ENCODE measurements at places on chromosomes 16 and 17.
A peak's percentile ranks its signal among the peaks of the same experiment; 100 is the strongest.

- DNase-seq: no peak
Observed at GRCh38 chr17:17161121-17161520, 45.0 kb downstream of the PLD6 start.

DNA sequence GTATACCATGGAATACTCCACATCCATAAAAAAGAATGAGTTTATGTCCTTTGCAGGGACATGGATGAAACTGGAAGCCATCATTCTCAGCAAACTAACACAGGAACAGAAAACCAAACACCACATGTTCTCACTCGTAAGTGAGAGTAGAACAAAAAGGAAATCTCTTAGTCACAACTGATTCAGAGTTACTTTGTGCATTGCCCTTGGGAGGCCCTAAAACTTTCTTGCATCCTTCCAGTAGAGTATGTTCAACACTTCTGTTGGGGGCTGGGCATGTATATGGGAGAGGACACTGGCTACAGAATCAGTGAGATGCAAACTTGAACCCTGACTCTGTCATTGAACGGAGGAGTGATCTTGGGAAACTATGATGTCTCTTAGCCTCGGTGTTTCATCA, 147.4 kb upstream of the IRX5 start:
- no peak for DNase-seq

DNA sequence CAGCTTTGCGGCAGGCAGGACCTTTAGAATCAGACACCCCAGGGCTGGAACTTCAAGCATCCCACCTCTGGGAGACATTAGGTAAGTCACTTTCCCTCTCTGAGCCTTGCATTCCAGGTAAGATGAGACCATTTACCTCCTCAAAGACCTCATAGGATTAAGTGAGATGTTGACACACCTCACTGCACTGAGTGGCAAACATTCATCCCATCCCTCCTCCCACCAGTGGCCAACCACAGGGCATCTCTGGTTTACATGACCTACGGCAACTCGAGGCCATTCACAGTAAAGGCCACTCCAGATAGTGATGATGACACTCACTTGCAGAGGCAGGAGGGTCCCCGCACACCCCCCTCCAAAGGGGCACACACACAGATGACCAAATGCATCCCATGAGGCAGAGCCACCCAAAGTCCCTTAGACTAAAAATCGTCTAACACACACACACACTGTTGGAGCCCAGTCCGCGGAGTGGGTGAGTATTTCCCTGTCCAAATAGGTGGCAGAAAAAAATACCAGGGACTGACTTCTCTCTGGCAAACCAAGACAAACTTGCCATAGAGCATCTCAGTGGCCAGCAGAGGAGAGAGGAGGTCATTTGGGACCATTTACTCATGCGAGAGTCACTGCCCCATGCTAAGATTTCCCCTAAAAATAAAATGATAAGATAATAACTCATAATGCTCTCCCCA, 454.9 kb downstream of the SOX9 start:
- DNase-seq: no peak

GRCh38 chr17:77083531-77083930, 57.2 kb upstream of the SEC14L1 start:
- no peak for DNase-seq

- no peak for DNase-seq
Observed at GRCh38 chr17:14942526-14943190, 322.5 kb downstream of the PMP22 start.

DNA sequence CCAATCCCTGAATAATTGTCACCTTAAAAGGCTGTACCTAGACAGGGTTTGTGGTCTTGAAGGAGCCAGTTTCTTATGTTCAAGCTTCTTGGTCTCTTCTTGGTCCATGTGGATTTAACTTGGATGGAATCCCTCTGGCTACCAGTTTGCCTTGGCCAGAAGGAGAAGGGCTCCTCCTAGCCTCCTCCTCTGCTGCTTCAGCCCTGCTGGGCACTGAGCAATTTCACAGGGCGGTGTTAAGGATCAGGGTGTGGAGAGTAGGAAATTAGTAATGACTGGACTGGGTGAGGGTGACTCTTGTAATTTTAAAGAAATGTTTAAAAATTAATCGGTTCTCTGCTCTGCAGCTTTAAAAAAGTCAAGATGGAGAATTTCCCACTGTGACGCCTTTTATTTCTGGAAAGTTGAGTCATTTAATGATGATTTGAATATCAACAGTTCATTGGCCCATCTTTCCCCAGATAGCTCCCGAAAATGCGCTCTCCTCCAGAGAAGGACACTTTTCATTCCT, 96.4 kb downstream of the MSI2 start:
- DNase-seq: no peak

DNA sequence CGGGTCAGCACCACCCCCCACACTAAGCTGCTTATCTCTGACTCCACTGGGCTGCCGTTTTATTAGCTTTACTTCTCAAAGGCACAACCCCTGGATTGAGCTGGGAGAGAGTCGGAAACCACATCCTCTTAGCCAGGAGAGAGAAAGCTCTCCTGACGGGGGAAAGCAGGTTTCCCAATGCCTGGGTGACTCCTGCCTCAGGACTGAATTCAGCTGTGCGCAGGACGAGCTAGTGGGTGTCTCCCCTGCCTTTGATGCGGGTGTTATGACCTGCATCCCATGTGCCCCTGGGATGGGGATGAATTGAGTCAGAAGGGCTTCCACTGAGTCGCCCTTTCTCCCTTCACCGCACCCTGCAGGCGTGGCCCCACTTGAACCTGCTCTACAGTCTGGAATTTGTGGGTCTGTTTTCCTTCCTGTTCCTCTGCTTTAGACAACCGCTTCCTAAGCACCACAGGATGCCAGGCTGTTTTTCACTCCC, 819.2 kb upstream of the EEF2KMT start:
- no peak for DNase-seq

GRCh38 chr17:7647018-7647417, 3.7 kb upstream of the ATP1B2 start:
- DNase-seq: no peak

DNA sequence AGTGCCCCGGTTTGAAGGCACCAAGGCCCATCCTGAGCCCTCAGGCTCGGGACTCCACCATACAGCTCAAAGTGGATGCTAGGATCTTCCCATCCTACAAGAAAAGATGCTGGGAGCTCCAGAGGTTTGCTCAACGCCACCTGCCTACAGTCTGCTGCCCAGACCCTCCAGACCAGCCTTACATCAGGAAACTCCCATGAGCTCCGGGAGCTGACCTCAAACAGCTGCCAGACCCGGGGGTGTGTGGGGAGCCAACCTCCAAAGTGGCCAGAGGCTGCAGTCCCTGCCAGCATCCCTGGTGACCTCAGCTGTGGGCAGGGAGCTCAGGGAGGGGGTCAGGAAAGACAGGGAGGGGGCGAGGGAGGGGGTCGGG, 43.8 kb downstream of the C16orf82 start:
- no peak for DNase-seq

DNA sequence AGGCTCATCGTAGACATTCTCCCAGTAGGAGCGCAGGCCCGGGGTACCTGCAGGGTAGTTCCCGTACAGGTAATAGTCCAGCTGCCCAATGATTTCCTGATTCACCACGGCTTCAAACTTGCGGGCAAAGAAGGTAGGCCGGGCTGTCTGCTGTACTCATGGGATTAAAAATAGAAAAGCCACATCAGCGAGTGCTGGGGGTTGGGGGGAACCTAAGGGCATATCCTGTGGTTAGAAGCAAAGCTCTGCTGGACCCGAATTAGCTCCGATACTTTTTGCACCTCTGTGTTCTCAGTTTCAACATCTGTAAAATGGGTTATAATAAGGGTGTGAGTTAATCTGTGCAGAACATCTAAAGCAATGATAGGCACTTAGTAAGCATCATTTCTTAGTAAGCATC, 336.2 kb downstream of the XYLT1 start:
- no peak for DNase-seq

- DNase-seq: peak; percentile 76
Observed at GRCh38 chr16:1182316-1182671, 29.4 kb downstream of the CACNA1H start.

DNA sequence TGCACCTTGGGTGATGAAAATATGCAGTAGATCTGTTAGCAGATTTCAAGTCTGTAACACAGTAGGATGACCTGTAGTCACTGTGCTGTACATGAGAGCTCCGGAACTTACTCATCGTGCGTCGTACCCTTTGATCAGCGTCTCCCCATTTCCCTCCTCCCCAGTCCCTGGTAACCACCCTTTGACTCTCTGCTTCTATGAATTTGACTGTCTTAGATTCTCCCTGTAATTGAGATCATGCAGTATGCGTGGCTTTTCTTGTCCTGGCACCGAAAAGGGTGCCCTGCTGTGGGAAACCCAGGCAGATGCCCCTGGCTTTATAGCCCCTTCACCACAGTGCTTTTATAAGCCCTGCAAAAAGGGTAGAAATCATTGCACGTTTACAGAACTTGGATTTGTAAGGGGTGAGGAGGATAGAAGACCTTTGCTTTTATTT, 20.5 kb downstream of the CLEC16A start:
- no peak for DNase-seq

GRCh38 chr17:43556292-43556691, 10.2 kb upstream of the ETV4 start:
- DNase-seq: no peak

DNA sequence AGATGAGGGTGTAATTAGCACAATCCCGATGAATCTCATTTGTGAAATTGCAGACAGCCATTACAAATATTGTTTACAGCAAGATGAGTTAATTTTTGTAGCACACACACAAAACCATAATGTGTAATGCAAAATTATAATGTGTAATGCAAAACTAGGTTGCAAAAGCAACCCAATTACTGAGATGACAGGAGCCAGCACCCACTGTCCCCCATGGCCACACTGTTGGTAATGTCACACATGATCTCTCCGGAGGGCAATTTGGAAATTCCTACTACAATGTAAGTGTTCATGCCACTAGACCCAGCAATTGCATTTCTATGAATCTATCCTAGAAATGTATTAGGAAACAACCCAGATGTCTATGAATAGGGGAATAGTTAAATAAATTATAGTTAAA, 76.9 kb downstream of the MARF1 start:
- DNase-seq: no peak

DNA sequence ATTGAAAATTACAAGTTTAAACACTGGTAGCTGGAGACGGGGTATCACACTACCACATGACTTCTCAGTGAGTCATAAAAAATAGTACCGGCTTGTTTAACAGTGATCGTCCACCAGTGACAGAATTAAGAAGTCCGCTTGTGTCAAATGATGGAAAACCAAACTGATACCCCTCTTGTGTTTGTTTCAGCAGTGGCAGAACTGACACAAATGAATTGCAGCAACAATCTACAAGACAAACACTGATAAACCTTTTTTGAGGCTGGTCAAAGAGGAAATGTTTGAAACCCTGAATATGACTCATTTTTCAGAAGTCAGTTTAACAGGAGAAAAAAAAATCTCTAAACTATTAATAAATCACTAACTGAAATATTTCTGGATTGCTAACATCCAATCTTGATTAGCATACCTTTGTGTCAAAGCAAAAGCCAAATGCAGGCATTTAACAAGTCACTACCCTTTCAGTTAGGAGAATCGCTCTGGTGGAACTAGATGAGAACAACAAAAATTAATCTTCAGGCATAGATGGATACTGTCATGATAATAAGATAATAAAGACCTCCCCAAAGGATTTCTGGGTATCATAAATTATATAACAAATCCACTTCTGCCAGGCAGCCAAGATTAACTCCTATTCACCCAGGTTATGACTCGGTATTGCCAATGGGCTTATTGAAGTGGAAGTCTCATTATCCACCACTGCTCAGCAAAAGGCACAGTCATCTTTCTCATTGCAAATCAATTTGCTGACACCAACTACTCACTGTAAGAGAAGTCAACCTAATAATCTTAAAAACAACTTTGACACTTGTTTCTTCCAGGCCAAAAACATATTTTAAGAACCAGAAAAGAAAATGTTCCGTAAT, 20.8 kb downstream of the DCUN1D3 start:
- no peak for DNase-seq

DNA sequence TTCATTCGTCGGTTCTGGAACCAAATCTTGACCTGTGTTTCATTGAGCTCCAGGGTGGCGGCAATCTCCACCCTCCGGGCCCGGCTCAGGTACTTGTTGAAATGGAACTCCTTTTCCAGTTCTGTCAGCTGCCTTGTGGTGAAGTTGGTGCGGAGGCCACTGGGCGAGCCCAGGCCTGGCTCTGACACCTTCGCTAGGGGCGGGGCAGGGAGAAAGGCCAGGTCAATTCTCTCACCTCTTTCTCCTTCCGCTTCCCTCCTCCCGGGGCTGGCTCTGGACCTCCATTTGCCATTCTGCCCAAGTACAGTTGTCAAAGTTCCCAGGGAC, 1.2 kb downstream of the HOXB1 start:
- DNase-seq: no peak

DNA sequence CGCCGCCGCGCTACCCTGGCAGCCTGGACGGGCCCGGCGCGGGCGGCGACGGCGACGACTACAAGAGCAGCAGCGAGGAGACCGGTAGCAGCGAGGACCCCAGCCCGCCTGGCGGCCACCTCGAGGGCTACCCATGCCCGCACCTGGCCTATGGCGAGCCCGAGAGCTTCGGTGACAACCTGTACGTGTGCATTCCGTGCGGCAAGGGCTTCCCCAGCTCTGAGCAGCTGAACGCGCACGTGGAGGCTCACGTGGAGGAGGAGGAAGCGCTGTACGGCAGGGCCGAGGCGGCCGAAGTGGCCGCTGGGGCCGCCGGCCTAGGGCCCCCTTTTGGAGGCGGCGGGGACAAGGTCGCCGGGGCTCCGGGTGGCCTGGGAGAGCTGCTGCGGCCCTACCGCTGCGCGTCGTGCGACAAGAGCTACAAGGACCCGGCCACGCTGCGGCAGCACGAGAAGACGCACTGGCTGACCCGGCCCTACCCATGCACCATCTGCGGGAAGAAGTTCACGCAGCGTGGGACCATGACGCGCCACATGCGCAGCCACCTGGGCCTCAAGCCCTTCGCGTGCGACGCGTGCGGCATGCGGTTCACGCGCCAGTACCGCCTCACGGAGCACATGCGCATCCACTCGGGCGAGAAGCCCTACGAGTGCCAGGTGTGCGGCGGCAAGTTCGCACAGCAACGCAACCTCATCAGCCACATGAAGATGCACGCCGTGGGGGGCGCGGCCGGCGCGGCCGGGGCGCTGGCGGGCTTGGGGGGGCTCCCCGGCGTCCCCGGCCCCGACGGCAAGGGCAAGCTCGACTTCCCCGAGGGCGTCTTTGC, 3.1 kb downstream of the HIC1 start:
- no peak for DNase-seq

DNA sequence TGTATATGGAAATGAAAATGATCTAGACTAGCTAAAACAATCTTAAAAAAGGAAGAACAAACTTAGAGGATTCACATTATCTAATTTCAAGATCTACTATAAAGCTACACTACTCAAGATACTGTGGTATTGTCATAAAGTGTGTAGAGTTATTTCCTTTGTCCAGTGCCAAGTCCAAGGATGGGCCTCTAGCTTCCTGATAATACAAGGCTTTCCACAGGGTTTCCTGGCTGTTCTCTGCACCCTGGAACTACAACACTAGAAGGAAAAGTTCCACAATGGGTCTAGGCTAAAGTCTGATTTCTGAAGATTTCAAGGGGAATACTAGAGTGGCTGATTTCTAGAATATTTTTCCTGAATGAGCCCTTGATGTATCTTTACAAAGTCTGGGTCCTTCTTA, 34.2 kb downstream of the TBC1D3B start:
- no peak for DNase-seq

GRCh38 chr17:43830510-43831140, 2.3 kb downstream of the MPP3 start:
- DNase-seq: no peak

GRCh38 chr16:26598061-26598460, 468.7 kb upstream of the C16orf82 start:
- DNase-seq: no peak

Data from right lobe of liver (tissue), 6 donors.